ENCODE measurements at places on chromosomes 12 and 14. TPM values are rescaled to one million over a fixed set of nuclear protein-coding genes. Genes with fewer than 3 reads are reported as not detected.

DNA sequence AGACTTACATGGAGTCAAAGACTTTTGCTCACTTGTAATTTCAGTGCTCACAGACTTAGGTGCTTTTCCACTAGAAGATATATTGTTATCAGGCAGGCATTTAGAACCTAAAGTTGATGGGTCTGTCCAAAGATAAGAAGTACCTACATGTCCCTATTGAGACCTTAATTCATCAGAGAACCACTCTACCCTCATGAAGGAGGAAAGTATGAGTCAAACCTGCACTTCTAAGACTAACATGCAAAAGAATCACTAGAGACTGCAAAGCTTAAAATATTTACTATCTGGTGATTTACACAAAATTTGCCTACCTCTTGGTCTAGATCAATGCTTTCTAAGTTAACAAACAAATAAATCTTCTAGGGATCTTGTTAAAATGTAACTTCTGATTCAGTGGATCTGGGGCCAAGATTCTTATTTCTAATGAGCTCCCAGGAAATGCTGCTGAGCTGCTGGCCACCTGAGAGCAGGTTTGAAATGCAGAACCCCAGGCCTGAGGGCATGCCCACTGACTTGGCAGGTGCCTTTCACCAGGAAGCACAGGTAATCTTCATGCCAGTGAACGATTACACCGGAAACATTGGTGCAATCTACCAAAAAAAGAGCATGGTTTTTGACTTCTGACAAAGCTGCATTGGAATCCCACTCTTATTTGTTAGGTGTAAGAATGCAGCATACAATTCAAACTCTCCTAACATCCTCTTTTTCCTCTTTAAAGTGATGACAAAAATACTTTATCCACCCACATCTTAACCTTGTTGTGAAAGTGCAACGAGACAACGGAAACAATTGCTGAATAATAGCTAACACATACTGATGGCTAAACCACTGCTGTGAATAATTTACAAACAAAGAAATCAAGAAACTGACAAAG, 214.2 kb downstream of the ADAMTS20 start:
- DNase-seq: no peak
- no peaks in the 10 kb centered on the region for H3K27me3 ChIP-seq
- H3K27ac ChIP-seq: no peak overlapping the region
- H3K4me3 ChIP-seq: no peak overlapping the region

DNA sequence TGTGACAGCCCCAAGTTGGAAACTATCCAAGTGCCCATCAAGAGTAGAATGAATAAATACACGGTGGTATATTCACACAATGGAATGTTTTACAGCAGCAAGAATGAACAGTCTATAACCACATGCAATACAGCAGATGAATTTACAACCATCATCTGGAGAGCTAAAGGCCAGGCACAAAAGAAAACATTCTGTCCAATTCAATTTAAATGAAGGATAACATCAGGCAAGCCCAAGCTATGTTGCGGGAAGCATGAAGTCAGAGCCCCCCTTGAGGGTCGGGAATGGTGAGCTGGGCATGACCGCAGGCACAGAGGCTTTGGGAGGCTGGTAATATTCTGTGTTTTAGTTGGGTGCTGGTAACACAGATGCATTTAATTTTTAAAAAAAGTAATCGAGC, 76.0 kb downstream of the SYNE3 start:
- H3K27me3 ChIP-seq: no peaks in the 10 kb centered on the region
- no peak overlapping the region for H3K27ac ChIP-seq
- H3K36me3 ChIP-seq: no peaks in the 10 kb centered on the region
- H3K4me3 ChIP-seq: no peak overlapping the region

GRCh38 chr12:128449146-128449894, 182.3 kb downstream of the TMEM132C start:
- no peaks in the 10 kb centered on the region for H3K36me3 ChIP-seq
- H3K4me1 ChIP-seq: no peaks in the 10 kb centered on the region
- no peak for DNase-seq
- no peaks in the 10 kb centered on the region for H3K27me3 ChIP-seq

DNA sequence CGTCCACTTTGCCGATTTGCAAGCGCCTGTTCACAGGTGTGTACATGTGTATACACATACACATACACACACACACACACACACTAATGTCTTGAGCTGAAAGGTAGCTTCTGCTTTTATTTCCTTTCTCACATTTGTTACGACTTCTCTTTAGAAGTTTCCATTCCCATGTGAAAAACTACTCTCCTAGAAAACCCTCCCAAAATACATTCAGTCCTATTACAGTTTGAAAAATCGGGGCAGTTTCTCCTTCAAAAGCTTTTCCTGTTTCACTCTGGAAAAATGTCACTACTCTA, 3.9 kb downstream of the BLTP3B start:
- no peaks in the 10 kb centered on the region for H3K27me3 ChIP-seq
- H3K4me1 ChIP-seq: no peaks in the 10 kb centered on the region
- DNase-seq: no peak
- no peak overlapping the region for H3K27ac ChIP-seq
- H3K36me3 ChIP-seq: no peaks in the 10 kb centered on the region

SPPL3 gene
- total RNA-seq: 55.2 TPM

All from colonic mucosa (tissue), 4 donors.